ENCODE measurements at places on chromosomes 7 and 10.

DNA sequence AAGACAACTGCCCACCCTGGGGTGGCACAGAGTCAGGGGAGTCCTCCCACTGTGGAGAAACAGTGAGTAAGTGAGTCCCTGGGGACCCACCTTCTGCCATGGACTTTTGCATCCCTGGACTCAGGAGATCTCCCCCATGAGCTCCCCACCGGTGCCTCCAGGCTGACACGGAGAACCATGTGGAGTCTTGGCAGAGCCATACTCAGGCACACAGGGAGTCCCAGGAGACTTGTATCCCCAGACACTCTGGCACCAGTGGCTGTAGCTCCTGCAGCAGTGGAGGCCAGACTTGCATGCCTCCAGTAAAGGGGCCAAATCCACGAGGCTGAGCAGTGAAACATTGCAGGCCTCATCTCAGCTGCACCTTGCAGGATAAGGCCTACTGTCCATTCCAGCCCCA, 791.4 kb downstream of the PCDH15 start:
- DNase-seq: no peak

DNA sequence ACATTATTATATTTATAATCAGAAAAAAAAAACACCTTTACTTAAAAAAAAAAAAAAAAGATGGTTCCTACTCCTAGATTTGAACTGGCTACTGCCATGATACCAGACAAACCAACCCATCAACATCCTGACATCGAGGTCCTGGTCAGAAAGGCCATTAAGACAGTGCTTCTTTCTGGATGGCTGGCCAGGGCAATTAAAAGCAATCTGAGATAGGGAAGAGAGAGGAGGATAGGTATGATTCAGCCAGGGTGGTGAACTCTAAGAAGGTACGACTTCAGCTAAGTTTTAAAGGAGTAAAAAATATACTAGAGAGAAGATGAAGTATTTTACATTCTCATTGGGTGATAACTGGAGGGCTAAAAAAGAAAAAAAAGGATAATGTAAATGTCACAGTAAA, 139.0 kb downstream of the DOCK4 start:
- no peak for DNase-seq

DNA sequence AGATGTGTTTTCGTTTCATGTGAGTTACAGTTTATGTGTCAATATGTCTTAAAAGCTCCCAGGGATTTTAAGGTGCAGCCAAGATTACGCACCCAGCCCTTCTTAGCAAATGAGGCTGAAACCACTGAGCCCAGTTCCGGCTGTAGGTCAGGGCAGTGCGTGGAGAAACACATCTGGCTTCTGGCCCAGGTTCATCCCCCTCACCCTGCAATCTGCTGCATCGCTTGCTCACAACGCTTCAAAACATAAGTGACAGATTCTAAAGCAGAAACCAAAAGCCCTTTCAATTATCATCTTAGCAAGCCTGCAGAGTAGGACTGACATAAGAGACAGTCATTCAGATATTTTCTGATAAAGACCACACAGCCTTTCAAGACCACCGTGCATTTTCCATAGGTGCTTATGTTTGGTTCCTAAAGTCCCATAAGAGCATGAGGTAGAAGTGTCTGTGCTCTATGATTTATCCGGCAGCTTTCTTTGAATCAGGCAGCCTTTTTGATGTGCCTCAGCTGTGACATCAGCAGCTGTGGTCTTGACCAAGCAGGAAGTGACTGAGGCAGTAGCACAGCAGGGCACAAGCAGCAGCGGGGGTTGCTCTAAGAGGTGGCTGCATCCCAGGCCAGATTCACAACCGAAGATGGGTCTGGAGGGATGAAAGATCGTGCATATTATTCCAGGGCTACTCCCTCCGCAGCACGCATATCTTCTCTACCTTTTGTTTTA, 72.1 kb upstream of the LYZL2 start:
- DNase-seq: peak; percentile 54

- no peak for DNase-seq
Observed at GRCh38 chr7:111927353-111928019, 278.7 kb downstream of the DOCK4 start.

- no peak for DNase-seq
Observed at GRCh38 chr10:96038476-96039387, 4.7 kb upstream of the CCNJ start.

DNA sequence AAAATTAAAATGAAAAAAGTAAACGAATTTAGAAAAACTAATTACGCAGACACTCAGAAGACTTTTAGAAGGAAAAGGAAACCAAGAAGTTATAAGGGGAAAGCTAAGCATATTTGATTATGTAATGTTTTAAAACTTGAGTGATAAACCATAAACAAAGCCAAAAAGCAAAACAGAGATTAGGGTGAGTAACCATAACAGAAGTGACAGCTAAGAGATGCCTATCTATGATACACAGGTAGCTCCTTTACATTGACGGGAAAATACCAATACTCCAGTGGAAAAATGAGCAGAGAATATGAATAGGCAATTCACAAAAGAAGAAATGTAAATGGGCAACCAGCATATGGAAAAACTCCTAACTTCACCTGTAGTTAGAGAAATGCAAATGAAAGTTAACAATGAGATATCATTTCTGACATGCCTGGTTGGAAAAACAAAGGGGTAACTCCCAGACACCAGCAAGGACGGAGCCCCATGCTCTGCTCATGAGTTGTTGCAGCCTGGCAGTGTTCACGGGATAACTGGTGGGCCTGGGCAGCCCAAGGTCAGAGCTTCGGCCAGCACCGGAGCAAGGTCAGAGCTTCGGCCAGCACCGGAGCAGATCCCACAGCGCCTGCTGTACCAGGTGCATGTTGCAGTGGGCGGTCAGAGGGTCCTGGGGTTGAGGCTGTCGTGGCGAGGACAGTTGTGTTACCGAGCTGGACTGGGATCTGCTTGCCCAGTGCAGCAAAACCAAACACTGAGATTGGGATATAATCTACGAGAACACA, 58.9 kb downstream of the ALOX5 start:
- no peak for DNase-seq

- no peak for DNase-seq
Observed at GRCh38 chr7:108584211-108584610, 14.5 kb downstream of the DNAJB9 start.

DNA sequence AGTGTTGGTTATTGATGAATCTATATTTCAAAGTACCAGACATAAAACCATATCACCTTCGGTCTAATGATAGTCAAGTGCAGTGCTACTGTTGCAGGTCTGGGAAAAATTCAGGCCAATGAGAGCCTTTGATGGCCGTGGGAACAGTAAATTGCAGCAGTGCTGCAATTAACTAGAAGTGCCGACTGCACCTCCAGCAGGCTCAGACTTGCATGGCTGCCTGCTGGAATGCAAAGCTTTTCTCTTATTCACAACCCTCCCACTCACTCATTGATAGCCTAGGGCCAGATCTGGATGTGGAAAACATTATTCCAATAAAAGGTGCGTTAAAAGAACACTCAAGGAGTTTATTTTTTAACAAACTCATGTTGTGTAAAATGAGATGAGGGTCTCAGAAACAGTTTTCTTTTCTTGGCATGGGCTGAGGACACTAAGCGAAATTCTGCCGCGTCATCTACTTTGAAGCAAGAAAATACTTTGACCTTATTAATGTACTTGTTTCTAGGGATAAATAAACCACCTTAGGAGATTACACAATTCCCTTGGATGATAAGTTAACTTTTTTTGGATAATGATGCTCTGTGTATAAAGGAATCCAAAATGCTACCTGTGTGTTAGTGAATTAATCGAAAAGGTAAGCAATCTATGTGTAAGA, 17.1 kb downstream of the PLXDC2 start:
- peak; percentile 33 for DNase-seq

DNA sequence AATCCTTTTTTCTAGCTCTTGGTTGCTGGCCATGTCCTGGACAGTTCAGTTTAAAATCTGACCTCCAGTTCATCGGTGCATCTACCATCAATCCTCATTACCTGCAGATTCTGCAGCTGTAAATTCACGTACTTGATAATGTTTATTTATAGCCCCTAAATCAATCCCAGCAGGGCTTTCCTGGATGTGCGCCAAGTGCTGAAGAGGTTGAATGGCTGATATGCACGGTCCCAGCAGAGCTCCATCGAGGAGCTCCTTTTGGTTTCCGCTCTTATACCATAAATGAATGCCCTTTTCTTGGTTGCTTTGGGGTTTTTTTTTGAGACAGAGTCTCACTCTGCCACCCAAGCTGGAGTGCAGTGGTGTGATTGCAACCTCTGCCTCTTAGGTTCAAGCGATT, 91.2 kb upstream of the CCZ1B start:
- DNase-seq: no peak

DNA sequence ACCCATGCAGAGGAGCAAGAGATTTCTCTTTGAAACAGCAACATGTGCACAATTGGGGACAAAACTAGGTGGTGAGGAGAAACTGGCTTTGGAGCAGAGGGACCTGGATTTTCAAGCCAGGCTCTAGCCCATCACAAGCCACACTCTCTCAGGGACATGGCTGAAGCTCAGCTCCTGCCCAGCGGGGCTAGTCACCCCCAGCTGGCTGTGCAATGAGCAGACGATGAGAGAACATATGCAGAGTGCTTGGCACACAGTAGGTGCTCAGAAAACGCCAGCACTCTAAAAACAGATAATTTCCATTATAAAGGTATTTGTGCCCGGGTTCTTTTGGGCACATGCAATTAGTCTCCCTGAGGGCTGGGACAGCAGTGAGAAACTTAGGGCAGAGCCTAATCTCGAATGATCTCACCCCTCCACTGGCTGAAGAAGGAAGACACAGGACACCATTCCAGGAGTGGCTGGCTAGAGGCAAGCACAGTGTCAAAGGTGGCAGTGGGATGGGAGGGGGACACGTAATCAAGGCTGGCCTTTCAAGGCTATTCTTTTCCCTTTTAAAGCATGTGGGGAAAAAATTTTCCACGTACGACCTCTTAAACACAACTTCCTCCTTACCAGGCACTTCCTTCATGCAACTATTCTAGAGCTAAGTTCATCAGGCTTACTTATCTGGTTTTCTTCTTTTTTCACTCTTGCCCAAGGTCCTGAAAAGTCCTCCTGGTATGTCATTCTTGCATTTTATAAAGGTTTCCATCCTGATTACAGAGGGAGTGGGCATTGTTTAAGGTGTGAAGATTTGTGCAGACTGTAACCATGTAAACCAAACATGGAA, 15.1 kb downstream of the FAM53B start:
- DNase-seq: peak; percentile 62

- no peak for DNase-seq
Observed at GRCh38 chr7:105497016-105497415, 25.1 kb downstream of the PUS7 start.

DNA sequence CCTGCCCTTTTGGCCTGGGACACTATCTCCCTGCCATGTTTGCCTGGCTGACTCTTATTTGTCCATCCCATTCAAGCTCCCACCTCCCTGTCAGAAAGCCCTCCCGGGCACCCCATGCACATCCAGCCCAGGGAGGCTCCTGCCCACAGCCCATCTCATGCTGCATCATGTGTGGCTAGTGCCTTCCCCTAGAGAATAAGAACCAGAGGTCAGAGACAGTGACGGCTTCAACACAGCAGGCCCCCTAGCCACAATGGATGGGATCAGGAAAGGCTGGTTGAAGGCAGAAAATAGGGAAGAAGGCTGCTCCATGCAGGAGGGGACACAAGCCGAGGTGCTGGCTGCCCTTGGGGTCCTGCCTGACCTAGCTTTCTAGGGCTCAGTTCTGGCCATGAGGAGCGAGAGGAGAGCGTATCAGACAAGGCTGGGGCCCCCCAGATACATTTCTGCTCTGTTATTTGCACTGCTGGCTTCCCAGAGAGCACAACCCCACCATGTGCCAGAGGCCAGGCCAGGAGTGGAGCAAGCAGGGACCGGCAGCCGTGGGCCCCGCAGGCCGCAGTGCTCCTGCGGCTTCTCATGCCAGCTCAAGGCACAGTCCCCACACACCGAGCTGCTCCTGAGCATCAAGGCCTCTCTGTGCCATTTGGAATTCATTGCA, 161.1 kb upstream of the ZMIZ1 start:
- DNase-seq: no peak

DNA sequence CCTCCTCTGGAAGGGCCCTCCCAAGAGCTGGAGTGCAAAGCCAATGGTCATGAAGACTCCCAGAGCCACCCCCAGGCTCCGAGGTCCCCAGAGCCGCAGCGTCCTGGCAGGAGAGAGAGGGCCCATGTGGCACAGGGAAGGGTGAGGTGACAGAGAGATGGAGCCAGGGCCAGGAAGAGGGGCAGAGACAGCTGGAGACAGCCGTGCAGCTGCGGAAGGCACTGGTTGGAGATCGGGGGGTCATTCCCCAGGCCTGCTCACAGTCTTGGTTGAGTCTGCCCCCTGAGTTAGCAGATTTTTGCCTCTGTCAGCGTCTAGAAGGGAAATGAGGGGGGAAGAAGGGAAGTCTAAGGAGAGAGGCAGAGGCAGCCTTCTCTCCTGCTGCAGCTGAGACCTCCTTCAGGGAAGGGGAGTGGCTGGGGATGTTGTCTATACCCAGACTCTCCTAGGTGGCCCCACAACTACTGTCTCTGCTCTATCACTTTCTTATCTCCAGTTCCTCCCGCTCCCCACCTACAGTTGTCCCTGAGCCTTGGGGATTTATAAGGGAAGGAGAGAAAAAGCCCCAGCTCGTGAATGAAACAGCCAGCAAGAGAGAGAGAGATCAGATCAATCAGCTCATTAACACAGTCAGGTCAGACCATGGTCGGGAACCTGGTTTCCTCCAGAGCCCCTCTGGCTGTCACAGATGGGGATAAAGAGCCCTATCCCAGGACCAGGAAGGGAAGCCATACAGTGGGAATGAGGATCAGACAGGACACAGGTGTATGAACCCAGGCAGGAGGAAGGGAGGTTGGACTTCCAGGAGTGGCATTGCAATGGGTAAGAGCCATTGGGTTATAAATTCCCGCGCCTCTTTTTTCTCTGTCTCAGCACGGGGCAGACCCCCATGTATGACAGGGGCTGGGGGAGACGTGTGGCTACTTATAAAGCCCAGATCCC, 1.2 kb downstream of the GAL3ST4 start:
- DNase-seq: peak; percentile 69

- no peak for DNase-seq
Observed at GRCh38 chr10:82038587-82038986, 163.6 kb downstream of the NRG3 start.

DNA sequence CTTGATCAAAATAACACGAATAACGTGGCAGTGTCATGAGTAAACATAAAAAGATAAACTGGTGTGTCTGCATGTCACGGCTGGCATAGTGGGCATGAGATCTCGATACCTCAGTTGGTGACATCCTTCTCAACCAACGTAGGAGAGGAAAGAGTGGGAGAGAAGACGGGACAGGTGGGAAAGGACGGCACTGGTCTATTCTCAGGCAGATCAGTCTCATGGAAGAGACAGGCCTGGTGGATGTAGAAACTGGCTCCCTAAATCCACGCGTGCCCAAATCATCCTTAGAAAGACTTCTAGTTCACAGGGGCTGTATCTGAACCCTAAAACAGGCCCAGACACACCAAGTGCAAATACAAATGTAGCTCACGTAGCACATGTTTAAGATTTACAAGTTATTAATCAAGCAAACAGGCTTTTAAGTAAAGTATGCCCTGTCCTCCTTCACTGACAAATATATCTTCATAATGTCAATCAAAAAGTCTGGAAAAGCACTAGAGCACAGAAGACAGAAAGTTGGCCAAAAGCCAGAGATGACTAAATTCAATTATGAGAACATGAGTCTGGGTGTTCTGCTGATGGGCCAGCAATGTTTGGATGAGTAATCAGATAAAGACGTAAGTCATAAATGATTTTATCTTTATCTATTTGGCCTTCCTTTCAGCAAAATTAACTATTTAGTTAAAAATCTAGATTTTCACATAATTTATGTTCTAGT, 56.3 kb downstream of the SFMBT2 start:
- DNase-seq: no peak

Measured in OCI-M1 (cell line).